ENCODE measurements at places on chromosomes 3 and 15.

GRCh38 chr15:37900326-37901221 lies 33.9 kb upstream of the TMCO5A start:
- DNase-seq: peak; percentile 66

GRCh38 chr3:53496984-53497383 lies 2.6 kb downstream of the CACNA1D start:
- DNase-seq: no peak

- DNase-seq: no peak
Observed at GRCh38 chr3:187207624-187208023, 10.3 kb downstream of the RTP1 start.

DNA sequence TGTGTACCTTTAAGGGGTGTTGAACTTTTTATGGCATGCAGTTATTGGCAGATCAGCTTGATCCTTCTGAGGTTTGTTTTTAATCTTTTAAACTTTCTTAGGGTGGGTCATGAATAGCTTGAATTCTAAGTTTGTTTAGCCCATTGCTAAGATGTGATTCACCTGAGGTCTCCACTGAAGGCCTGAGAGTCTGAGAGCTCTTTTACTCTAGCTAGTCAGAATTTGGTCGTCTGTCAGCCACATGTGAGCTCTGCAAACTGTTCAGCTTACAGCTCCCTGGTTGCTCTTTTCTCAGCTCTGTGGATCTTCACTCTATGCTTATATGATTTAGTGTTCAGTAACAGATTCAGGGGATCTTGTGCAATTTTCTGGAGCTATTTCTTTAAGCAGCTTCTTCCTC lies 161.3 kb downstream of the ABHD5 start:
- DNase-seq: peak; percentile 51

DNA sequence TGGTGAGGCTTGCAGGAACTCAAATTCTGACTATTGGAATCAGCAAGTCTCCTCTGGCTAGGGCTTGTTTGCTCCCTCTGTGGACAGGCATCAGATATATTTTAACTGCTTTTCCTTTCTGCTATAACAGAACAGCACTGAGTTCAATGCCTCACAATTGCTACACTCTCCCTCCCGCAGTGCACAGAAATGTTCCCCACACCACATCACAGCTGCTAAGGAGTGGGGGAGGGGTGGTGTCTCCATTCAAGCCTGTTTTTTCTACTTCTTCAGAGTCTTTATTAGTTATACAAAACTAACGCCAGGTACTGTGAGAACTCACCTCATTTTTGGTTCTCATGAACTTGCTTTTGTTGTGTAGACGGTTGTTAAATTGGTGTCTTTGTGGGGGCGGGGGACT lies 68.5 kb downstream of the BCHE start:
- DNase-seq: no peak

GRCh38 chr3:21601178-21601577 lies 149.8 kb downstream of the ZNF385D start:
- DNase-seq: no peak

GRCh38 chr3:127238602-127239001 lies 45.7 kb downstream of the PRR23E start:
- no peak for DNase-seq

DNA sequence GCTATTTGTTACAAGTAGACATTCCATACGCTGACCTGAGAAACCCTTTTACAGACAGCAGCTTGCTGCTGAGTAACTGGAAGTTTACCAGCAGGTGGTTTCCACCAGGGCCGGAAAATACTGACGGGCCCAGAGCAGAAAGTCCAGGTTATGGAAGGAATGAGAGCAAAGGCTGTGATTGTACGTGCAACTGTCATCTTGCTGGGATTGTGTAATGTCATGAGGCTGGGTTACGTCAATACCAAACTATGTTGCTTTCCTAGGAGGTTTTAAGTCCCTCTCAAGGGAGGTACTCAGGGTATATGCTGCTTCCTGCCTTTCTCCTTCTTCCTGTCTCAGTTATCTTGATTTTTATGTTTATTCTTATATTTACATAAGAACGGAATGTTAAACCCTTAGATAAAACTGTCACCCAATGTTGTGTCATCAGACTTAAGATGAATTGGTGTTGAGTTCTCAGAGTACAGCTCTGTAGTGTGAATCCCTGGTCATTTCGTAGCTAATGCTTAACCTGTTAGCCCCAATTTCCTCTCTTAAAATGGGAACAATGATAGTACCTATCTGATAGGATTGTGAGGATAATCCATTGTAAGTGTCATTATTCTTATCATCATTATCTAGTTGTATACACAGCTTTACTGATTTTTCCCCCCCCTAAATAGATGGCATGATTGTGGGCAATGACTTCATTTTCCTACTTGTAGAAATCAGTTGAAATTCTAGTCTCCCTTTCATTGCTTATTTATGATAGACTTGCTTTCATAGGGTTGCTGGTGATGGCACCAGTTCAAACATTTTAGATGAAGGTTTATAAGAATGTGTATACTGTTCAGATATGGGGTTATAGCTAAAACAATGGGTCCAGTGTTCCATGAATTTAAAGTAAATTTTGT lies 101.4 kb downstream of the FNDC3B start:
- DNase-seq: peak; percentile 71

GRCh38 chr15:60009124-60009960 lies 5.2 kb downstream of the FOXB1 start:
- DNase-seq: no peak

- no peak for DNase-seq
Observed at GRCh38 chr3:99639579-99639978, 1.2 kb downstream of the COL8A1 start.

DNA sequence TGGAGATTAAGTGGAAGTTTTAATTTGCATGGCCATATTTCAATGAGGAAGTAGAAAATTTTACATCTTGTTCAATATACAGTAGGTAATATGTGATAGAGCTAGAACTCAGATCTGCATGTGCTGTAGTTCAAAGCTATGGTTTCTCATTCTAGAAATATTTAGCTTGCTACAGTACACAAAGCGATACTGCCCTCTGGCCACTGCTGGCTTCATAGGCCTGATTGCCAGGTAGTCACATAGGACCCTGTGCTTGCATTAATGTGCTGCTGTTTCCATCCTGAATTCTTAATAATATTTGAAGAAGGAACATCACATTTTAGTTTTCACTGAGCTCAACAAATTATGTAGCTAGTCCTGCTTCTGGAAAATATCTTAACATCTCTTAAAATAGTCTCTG lies 87.0 kb downstream of the PLSCR2 start:
- no peak for DNase-seq

- DNase-seq: no peak
Observed at GRCh38 chr3:134636406-134636805, 14.4 kb downstream of the KY start.

DNA sequence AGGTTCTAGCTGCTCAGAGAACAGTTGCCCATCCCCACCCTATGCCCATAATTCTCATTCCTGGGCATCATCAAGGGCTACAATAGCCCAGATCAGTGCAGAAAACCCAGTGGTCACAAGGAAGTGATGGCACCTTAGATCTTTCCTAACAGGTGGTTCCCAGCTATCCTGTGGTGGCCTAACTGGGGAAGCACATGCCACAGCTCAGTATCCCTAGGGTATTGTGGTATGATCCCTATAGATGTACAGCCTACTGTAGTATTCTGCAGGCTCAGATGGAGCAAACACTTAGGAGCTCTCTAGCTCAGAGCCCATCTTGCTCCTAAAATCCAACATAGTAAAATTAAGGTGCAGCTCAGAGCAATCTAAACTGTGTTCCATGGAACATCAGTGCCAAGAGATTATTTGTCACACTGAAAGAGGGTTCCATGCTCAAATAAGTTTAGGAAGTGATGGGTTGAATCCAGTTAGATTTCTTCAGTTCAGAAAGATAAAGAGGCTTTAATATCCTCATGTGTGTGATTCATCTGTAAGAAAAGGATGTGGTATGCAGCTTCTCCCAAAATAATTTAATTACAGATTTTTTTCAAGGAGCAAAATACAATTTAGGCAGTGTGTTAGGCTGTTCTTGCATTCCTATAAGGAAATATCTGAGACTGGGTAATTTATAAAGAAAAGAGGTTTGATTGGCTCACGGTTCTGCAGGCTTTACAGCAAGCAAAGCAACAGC lies 4.4 kb downstream of the A4GNT start:
- no peak for DNase-seq

DNA sequence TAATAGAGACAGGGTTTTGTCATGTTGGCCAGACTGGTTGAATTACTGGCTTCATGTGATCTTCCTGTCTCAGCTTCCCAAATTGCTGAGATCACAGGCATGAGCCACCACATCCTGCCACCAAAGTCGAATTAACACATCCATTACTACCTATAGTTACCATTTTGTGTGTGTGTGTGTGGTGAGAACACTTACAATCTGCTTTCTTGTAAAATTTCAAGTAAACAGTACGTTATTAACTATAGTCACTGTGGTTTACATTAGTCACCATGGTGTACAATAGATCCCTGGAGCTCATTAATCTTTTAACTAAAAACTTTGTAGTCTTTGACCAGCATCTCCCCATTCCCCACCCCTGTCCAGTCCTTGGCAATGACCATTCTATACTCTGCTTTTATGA lies 270.0 kb downstream of the NAALADL2 start:
- no peak for DNase-seq

- DNase-seq: no peak
Observed at GRCh38 chr3:36606871-36607765, 157.2 kb downstream of the DCLK3 start.

- DNase-seq: no peak
Observed at GRCh38 chr3:107561980-107562379, 39.2 kb downstream of the BBX start.

- DNase-seq: peak; percentile 84
Observed at GRCh38 chr3:10160346-10160745, 4.4 kb upstream of the IRAK2 start.

GRCh38 chr15:64100958-64101357 lies 5.2 kb downstream of the SNX1 start:
- DNase-seq: no peak

GRCh38 chr15:93314245-93314644 lies 225.2 kb upstream of the RGMA start:
- no peak for DNase-seq

DNA sequence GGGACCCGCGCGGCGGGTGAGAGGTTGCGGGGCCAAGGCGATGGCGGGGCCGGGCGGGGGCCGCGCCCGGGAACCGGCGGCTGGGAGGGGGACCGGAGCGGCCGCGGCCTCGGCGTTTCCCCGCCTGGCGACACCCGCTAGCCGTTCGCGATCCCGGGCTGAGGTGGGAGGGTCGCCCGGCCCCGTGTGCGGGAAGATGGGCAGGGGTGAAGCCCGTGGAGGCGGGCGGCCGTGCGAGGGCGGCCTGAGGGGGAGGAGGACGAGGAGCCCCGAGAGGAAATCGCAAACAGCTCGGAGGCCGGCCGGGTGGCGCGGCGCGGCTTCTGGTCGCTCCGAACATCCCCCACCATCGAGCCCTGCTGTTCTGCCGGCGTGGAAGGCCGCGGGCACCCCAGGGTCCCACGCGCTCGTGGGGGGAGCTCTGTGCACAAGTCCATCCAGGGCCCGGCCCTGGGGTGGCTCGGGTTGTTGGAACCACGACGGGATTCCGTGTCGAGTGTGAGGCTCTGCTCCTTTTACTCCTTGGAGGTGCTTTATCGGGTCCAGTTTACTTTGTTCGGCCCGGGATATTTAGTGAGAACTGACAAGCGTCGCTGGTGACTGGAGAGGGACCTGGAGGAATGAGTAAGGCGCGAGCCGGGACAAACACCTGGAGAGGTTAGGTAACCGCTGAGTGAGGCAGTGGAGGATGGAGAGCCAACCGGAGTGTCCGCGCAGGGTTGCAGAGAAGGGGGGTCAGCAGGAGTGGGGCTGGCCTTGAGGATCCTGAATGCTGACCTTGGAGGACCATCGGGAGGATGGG lies 728 bp downstream of the CRTC3 start:
- DNase-seq: no peak

- DNase-seq: no peak
Observed at GRCh38 chr3:141273700-141274410, 42.2 kb downstream of the PXYLP1 start.

- no peak for DNase-seq
Observed at GRCh38 chr3:57069503-57069902, 9.0 kb downstream of the SPATA12 start.

DNA sequence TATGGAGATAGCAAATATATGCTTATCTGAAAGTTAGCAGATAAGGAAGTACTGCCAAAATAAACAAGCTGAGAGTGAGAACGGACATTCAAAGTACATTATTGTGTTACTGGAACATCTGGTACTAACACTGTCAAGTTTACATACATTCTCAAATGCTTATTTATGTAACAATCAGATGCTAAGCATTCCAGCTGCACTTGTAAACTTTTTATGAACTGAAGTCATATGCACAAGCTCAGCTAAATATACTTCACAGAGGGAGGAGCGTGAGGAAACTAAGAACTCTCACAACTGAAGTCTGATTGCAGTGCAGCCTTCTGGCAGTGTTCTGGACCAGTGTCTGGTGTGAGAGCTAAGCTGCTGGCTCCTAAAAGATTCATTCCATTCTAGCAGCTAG lies 223.7 kb upstream of the NANOGP8 start:
- peak; percentile 91 for DNase-seq

DNA sequence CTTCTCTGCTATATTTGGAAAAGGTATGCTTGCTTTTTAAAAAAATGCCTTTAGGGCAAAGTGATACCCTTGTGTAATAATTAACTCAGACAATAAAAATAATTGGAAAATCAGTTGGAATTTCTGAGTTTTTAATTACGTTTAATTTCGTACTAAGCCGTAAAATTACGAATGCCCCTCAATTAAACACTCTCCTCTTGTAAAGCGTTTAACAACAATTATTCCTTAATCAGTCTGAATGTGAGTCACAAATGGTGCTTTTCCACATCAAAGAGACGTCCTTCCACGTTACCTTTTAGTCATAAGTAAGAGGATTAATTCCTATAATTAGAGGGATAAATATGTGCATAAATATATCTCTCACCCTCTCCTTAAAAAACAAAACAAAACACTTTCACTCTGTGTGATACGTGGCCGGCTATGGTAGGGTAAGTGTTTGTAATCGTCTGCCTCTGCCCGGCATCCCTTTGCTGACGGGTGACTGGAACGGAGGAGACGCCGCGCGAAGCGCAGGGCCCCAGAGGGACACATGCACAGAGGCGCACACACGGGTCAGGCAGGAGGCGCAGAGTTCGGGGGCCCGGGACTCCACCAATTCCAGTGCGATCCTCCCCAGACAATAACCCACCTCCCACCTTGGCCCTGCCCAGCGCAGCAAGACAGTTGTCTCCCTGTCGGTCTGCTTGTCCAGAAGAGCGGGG lies 9.7 kb upstream of the MEIS2 start:
- DNase-seq: no peak

- no peak for DNase-seq
Observed at GRCh38 chr3:19226479-19226878, 78.2 kb downstream of the KCNH8 start.

Measured in fibroblast of skin of left quadriceps (primary cell).